ENCODE measurements at places on chromosomes 2 and 18. TPM values are rescaled to one million over a fixed set of nuclear protein-coding genes. Genes with fewer than 3 reads are reported as not detected.
A peak's percentile ranks its signal among the peaks of the same experiment; 100 is the strongest.

The FAM168B gene
- polyA plus RNA-seq = 56.3 TPM

The MC5R gene
- 0.85 TPM for polyA plus RNA-seq

The SLC30A3 gene
- polyA plus RNA-seq = 0.31 TPM

GRCh38 chr2:138035608-138036217, 71.4 kb downstream of the HNMT start:
- DNase-seq = no peak

GRCh38 chr2:96694816-96695455, 44.9 kb downstream of the LMAN2L start:
- DNase-seq = no peak

DNA sequence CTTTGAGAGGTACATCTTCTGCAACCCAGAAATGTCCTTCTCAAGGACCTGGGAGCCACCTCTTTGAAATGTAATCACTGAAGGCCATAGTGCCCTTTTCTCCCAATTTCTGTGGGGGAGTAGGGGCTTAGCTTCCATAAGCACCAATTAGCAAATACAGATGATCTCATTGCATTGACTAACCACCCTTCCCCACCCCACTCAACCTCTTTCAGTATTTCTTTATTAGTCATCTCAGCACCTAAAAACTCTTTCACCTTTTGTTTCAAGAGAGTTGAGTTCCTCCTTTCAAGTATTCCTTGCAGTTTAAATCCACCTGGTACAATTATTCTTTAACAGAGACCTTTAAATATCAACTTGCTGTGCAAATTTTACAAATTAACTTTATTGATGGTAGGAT, 1011.8 kb upstream of the CDH2 start:
- no peak for DNase-seq

GRCh38 chr2:173048897-173049661, 26.6 kb upstream of the MAP3K20 start:
- DNase-seq = peak; percentile 96

DNA sequence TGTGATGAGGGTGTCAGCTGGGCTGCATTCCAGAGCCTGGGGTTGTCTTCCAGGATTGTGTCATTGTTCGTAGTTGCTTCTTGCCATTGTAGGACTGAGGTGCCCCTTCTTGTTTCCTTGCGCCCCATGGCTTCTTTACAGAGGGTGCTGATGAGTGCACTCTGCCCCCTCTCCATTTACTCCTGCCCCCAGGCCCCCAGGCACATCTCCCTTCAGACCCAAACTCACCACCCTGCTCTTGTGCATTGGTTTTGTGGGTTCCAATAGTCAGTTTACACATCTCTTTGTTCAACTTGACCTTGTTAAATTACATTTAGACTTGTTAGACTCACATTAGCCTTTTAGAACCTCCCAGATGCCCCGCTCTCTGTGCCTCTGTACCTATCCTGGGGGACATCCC, 33.1 kb downstream of the HJURP start:
- DNase-seq = no peak

DNA sequence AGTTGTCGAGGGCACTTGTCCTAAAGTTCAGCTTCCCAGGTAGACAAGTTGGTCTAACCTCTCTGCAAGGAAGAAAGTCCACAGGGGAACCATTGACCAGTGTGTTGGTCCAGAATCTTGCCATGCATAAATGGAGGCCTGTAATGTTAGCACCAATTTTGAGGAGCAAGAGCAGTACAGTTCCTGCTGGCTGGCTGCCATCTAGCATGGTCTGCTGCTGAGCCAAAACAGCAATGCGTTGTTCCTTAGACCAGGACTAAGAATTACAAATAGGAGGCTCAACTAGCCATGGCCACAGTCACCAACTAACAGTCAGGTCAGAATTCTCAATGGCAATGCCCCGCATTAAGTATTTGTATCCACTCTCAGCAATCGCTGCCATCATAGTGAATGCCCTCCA, 72.8 kb upstream of the WIPF1 start:
- no peak for DNase-seq

DNA sequence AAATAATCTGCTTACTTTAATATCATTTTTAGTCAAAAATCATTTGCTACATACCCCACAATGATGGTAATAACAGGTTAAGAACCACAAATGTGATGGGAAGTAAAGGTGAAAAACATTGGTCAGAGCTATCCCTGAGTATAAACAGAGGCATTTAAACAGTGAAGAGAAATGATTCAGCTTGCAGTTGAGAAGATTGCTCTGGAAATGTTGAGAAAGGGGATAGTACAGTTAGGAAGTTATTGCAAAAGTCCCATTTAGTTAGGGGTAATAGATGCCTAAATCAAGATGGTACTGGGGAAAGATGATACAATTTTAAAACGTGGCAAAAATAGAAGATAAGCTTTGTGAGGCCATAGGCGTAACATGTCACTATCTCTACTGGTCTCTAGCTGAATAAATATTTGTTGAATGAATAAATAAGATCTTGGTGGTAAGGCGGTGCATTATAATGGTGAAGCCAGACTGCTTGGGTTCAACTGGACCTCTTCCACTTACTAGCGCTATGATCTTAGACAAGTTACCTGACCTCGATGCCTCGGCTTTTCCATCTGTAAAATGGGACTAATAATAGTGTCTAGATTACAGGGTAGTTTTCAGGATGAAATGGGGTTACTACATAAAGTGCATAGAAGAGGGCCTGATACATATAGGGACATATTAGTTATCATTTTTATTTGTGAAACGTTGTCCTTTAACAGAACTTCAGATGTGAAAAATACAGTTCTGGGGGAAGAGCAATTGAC, 2.0 kb upstream of the BZW1 start:
- no peak for DNase-seq

GRCh38 chr2:197248623-197249022, 62.0 kb downstream of the ANKRD44 start:
- DNase-seq = peak; percentile 26

DNA sequence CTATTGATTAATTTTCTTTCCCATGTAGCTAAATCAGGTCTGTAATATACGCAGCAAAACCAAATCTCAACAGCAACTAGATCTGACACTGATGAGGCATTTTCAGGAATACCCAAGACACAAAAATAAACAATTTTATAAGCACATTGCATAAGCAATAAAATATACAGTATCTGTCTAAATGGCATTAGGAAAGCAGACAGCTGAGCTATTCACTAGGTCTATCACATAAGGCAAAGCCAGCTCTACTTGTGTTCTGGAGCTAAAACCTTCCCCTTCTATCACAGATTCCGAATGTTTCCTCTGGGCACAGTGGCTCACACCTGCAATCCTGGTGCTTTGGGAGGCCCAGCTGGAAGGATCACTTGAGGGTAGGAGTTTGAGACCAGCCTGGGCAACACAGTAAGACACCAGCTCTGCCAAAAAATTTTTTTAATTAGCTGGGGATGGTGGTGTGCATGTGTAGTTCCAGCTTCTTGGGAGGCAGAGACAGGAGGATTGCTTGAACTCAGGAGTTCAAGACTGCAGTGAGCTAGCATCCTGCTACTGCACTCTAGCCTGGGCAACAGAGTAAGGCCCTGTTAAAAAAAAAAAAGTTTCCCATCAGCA, 21.1 kb downstream of the PTPN2 start:
- DNase-seq = no peak

DNA sequence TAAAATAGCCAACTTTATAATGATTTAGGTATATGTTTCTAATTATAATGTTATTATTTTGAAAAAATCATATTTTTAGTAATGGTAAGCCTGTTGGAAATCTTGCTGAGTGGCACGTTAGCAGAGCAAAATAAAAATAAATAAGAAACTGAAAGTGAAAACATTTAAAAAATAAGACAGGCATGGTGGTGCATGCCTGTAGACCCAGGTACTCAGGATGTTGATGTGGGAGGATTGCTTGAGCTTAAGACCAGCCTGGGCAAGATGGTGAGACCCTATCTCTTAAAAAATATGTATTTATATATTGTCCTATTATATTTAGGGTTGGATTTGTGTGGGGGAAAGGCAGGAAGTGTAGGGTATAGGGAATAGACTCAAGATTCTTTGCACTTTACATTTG, 15.8 kb upstream of the ANKRD12 start:
- DNase-seq = no peak

DNA sequence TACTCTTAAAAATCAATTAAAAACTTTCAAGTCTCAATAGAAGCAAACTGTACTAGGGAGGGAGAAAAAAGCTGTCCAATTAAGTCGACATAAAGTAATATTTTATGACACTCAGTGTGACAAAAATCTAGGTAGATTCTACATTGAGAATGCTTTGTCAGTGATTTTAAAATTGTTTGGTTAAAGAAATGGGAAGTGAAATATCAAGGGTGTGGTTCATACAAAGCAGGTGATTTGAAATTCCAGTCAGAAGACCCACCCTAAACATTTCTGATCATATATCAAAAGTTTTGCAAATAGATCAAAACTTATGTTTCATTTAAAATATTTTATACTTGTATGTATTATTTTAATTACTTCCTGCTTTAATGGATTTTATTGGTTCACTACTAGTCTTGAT, 338.9 kb upstream of the DCC start:
- no peak for DNase-seq

Data from muscle of leg (tissue), 16 donors.